SK-N-SH treated with all-trans-retinoic acid at 6 μM for 48 hours (cell line): ENCODE measurements at places on chromosomes 12 and 14.

GRCh38 chr12:56119361-56119796, 1.3 kb downstream of the ZC3H10 start:
- peak; percentile 49 for ATAC-seq

- no peak for ATAC-seq
Measured at GRCh38 chr14:102297436-102298170, 7.4 kb downstream of the MOK start.

GRCh38 chr14:67464879-67465278, 23.6 kb downstream of the TMEM229B start:
- no peak for ATAC-seq

- no peak for ATAC-seq
Measured at GRCh38 chr12:50746431-50746830, 17.5 kb upstream of the ATF1 start.

- ATAC-seq, result no peak
Measured at GRCh38 chr12:32010631-32011336, 51.6 kb downstream of the RESF1 start.

- no peak for ATAC-seq
Measured at GRCh38 chr14:90999299-90999698, 61.1 kb downstream of the RPS6KA5 start.

DNA sequence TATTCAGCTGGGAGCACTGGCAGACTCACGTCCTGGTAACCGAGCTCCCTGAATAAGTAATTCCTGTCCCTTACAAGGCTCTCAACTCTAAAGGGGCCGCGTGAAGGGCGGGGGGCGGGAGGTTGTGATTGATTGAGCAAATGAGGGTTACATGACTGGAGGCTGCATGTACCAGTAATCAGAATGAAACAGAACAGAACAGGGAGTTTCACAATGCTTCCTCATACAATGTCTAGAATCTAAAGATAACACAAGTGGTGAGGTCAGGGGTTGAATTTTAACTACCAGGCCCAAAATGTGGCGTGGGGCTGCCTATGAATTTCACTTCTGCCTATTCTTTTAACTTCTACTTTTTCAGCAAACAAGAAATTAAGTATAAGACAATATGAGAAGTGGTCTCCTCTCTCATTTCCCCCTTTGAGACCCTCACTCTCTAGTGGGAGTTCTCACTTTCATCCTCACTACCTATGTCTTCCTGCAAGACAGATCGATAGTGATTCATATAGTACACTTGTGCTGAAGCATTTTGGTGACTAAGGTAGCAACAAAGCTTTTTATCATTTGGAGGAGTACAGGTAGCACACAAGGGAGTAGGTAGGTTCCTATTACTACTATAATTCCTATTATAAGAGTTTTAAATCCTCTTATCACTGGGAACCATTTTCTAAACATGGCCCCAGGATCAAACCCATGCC, 239.8 kb downstream of the KTN1 start:
- no peak for ATAC-seq

DNA sequence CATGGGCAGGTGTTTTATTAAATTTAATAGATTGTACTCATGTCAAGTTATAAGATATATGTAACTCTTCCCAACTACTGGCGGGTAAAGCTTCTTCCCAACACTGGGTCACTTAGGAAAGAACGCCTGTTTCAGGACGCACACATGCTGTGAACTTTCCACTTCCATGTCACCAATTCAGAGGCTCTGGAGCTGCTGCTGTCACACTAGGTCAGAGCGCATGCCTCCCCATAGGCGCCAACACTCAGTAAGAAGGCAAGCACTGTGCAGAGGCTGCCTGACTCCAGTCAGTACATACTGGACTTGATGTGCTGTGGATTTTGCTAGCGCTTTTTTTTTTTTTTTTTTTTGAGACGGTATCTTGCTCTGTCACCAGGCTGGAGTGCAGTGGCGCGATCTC, 17.2 kb downstream of the SLC15A4 start:
- no peak for ATAC-seq

- ATAC-seq, result no peak
Measured at GRCh38 chr14:81157431-81157830, 63.3 kb downstream of the GTF2A1 start.

DNA sequence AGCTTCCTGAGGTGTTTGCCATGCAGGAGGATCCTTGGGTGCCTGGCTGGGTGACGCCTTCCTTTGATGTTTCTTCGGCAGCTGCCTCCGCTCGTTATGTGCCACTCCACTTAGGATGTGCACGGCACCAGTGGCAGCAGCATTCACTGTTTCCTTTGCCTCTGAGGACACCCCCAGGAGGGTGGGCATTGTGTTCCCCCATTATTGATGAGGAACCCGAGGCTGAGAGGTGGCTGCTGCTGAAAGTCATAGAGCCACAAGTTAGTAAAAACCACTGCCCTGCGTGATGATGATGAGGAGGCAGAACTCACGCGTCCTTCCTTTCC, 41.2 kb downstream of the EP400 start:
- ATAC-seq, result no peak

GRCh38 chr12:40749863-40750262, 57.6 kb downstream of the CNTN1 start:
- no peak for ATAC-seq

GRCh38 chr12:109840305-109841074, 7.3 kb upstream of the TRPV4 start:
- ATAC-seq, result no peak

DNA sequence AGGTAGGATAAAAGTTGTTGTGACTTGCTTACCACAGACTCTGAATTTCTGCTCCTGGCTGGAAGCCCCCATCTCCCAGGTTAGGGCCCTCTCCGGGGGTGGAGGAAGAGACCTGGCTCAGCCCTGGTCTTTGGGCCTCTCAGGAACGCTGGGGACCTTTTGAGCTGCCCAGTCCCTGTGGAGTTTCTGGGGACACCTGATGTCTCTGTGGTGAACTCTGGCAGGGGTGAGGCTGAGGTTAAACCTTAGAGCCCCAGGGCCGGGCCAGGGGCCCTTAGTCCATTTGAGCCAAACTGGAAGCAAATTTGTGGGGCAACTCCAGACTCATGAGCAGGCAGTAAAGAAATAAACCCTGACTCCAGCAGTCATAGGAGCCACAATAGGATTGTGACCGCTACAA, 112.1 kb downstream of the ADGRD1 start:
- no peak for ATAC-seq

DNA sequence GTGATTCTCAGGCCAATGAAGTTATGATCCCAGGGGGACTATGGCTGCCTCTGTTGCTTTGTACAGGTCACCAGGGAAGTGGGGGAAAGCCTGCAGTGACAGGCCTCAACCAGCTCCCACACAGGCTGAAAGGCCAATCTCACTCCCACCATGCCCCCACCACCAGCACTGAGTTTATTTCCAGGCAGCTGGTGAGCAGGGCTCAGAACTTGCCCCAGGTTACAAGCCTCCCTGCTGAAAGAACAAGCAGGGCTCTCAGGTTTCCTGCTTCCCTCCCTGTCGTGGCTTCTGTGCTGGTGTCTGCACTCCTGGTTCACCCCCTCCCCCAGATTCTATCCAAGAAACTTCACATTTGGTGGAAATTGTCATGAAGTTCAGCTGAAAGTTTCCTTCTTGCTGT, 260.3 kb downstream of the CCDC59 start:
- ATAC-seq, result no peak

- no peak for ATAC-seq
Measured at GRCh38 chr12:121560392-121561008, 20.3 kb downstream of the KDM2B start.

DNA sequence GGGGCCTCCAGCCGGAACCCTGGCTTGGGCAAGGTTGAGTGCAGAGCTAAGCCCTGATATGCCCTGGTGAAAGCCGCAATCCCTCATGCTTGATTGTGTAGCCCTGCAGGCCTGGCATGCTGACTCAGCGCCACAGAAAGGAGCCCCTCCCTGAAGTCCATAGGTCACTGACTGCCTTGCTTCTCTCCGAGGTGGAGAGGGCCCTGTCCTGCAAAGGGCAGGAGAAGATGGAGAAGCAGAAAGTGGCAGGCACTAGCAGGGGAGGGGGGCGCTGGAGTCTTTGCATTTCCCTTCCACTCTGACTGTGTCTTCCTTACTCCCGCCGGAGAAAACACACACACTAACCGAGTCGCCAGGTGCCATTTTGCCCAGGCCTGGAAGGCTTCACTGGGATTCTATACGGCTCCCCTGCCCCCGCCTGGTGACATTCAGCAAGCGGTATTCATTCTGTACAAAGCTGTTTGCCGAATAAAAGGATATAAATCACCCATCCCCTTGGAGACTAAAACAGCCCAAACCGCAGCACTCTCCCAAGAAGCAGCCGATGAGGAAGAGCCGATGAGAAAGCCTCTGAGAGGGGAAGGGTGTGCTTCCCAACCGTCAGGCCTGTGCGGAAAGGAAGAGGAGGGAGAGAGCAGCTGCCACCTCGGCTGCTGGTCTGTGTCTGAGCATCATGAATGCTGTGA, 69.8 kb downstream of the SLC6A12 start:
- ATAC-seq, result no peak

- peak; percentile 85 for ATAC-seq
Measured at GRCh38 chr12:123034865-123035264, 54.4 kb downstream of the ARL6IP4 start.

GRCh38 chr14:65938738-65939137, 526.2 kb downstream of the FUT8 start:
- ATAC-seq, result no peak

- no peak for ATAC-seq
Measured at GRCh38 chr12:24632466-24632865, 316.4 kb downstream of the BCAT1 start.
